ENCODE measurements at places on chromosomes 1 and 21.

GRCh38 chr1:92901126-92901525 is 60.1 kb downstream of the DIPK1A start:
- DNase-seq: no peak

GRCh38 chr1:117096951-117097408 is 24.6 kb downstream of the TRIM45 start:
- DNase-seq: no peak

DNA sequence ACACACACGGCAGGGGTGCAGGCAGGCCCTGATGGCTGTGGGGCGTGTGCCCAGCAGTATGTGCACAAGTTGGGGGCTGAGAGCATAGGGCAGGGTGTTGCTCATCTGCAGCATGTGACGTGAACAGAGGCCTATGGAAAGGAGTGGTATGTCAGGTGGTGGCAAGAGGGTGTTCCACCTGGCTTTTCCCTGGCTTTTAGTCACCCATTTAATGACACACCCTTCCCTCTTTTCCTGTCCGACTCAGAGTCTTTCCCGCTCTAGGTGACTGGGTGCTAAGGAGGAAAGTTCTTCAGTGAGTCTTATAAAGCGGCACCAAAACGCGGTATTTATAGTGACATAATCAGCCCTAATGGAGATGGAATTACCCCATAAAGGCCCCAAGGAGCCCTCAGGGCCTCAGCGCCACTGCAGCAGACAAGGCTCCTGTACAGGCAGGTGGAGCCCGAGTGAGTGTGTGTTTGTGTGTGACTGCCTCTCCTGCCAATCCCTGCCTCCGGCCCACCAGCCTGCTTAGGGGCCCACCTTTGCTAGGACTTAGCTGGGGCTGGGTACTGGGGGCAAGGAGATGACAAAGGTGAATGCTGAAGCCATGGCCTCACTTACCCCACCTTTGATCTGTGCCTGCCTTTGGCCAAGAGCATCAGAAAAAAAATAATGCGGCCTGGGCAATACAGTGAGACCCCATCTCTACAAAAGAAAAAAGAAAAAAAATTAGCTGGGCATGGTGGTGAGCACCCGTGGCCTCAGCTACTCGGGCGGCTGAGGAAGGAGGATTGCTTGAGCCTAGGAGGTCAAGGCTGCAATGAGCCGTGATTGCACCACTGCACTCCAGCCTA is 3.3 kb upstream of the EPHA2 start:
- no peak for DNase-seq

DNA sequence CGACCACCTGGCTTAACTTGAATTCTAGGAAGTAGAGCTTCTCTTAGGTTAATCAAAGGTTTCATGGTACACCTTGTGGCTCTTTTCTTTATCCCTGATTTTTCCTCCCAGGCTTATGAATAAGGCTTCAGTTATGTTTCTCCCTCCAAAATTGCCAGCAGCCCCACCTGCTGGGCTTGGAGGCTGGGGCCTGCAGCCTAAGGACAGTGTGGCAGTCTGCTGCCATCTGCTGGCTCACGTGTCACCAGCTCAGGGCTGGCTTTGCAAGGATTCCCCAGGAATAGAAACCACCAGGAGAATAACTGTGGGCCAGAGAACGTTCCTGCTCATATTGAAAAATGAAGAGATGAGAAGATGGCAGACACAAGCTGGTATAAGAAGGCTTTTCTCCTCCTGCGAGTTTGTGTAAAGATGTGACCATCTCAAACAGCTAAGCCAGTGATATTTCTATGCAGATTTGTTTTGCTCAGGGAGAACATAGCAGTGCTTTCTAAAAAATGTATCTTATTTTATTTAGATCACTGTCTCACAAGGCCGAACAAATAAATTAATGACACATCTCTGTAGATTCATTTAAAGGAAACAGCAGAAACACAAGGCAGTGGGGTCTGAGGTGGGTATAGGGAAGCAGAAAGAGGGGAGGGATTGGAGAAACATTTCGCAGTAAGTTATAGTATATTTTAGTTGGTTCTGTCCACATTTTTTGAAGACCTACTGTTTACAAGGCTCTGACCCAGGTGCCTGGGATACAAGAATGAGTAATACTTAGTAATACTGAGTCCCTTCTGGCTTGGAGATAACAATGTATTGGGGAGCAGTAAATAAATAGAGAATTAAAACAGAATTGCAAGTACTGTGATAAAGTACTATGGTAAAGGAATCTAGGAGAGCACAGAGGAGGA is 291.1 kb upstream of the SGIP1 start:
- peak; percentile 81 for DNase-seq

DNA sequence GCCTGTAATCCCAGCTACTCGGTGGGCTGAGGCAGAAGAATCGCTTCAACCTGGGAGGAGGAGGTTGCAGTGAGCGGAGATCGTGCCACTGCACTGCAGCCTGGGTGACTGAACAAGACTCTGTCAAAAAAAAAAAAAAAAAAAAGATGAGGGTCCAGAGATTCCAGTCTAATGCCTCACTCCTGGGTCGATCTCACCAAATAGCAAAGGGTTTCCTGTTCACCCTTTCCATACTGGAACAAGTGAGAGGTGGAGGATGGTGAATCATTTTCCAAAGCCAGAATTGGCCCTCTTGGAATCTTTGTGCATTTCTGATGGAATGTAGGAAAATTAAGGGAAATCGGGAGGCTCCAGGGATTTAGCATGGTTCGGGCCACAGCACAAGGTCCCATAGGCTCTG is 58.1 kb upstream of the ZNF648 start:
- no peak for DNase-seq

- DNase-seq: no peak
Measured at GRCh38 chr1:19401535-19401889, 83.8 kb downstream of the CAPZB start.

- DNase-seq: peak; percentile 14
Measured at GRCh38 chr21:32463367-32463766, 50.9 kb downstream of the EVA1C start.

DNA sequence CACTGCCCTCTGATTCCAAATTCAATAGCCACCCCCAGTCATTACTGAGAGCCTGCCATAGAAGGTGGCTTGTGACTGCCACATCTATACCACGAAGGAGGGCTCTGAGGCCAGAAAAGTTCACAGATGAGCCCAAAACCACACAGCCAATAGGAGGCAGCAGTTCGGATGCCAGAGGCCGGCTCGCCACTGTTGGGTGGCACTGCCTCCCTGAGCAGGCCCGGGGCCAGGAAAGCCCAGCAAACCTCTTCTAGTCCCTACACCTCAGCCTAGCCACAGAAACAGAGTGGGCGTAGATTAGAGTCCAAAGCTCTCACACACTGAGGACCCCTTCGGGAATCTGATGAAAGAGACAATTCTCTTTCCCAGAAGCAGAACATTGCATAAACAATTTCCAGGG is 5.9 kb upstream of the CAMK2N1 start:
- DNase-seq: no peak

- DNase-seq: no peak
Measured at GRCh38 chr1:221509575-221510355, 232.1 kb downstream of the DUSP10 start.

- no peak for DNase-seq
Measured at GRCh38 chr1:39310691-39311090, 106.2 kb downstream of the MACF1 start.

DNA sequence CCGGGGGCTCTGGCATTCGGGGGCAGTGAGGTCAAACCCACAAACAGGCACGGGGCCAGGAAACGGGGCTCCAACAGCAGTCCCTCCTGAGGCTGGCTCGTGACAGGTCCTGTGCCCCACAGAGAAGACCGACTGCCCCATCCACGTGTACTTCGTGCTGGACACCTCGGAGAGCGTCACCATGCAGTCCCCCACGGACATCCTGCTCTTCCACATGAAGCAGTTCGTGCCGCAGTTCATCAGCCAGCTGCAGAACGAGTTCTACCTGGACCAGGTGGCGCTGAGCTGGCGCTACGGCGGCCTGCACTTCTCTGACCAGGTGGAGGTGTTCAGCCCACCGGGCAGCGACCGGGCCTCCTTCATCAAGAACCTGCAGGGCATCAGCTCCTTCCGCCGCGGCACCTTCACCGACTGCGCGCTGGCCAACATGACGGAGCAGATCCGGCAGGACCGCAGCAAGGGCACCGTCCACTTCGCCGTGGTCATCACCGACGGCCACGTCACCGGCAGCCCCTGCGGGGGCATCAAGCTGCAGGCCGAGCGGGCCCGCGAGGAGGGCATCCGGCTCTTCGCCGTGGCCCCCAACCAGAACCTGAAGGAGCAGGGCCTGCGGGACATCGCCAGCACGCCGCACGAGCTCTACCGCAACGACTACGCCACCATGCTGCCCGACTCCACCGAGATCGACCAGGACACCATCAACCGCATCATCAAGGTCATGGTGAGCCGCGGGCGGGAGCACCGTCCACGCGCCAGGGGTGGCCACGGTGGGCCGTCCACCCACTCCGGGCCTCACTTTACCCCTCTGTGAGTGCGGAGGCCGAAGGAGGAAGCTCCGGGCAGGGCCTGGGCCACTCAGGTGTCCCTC is 14.2 kb downstream of the COL6A2 start:
- DNase-seq: no peak

GRCh38 chr1:109984190-109984455 is 442 bp upstream of the AHCYL1 start:
- peak; percentile 44 for DNase-seq

- peak; percentile 52 for DNase-seq
Measured at GRCh38 chr1:177082855-177083693, 81.4 kb downstream of the ASTN1 start.

GRCh38 chr21:42118901-42119300 is 47.8 kb downstream of the UMODL1 start:
- DNase-seq: no peak

GRCh38 chr1:107727866-107728265 is 237.1 kb downstream of the VAV3 start:
- no peak for DNase-seq

GRCh38 chr1:145983206-145983675 is 13.1 kb downstream of the TXNIP start:
- no peak for DNase-seq

DNA sequence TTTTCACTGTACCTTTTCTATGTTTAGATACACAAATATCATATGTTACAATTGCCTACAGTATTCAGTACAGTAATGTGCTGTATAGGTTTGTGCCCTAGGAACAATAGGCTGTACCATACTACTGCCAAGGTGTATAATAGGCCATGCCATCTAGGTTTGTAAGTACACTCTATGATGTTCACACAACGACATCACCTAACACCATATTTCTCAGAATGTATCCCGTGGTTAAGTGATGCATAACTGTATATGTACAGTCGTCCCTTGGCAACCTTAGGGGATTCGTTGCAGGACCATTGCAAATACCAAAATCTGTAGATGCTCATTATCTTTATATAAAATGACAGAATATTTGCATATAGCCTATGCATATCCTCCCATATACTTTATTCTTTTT is 5.8 kb upstream of the SSR2 start:
- no peak for DNase-seq

DNA sequence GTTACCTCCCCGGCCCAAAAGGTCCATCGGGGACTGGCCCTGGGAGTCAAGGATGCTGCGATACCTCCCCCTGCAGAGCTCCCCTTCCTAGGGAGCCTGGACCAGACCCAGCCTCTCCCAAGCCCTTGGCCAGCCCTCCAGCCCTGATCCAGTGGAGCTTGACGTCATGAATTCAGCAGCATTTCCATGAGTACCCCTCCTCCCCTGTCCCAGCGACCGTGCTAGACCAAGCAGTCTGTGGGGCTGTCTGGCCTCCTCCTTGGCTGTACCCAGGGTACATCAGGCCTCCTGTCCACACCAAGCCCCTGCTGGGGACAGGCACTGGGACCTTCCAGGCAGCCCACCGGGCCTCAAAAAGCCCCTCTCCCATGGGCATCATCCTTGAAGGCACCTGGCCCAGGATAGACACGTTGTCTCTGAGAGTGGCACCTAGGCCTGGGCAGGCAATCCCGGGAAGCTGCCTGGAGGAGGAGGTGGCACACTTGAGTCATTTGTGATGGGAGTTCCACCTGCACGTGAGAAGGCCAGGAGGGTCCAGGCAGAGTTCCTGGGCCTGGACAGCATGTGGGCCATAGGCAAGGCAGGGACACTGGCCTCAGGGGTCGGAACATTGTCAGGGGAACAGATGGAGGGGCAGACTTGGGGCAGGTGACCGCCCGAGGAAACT is 46.4 kb downstream of the WNT9A start:
- DNase-seq: no peak

GRCh38 chr1:108777839-108778238 is 31.4 kb downstream of the STXBP3 start:
- no peak for DNase-seq

- no peak for DNase-seq
Measured at GRCh38 chr1:181637998-181638397, 154.7 kb downstream of the CACNA1E start.

DNA sequence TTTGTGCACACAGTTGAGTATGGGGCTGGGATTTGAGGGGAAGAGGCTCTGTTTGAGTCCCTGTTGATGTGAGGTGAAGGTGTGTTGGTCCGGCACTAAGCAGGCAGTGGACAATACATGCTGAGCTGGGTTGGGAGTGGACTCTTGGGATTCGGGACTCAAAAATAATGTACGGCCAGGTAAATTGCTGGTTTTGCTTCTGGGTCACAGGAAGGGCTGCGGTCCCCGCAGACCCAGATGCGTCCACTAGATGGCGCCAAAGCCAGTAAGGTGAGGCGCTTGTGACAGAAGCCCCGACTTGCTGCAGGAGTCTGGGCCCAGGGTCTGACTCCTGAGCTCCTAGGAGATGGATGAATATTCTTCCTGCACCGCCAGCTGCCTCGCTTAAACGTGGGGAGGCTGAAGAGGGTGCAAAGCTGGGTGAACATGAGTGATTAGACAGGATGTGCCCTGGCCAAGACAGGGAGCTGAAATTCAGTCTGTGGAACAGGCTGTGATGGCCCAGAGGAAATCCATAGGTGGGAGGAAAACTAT is 61.4 kb downstream of the ACBD3 start:
- peak; percentile 79 for DNase-seq

- peak; percentile 87 for DNase-seq
Measured at GRCh38 chr1:65254320-65255034, 54.9 kb upstream of the DNAJC6 start.

GRCh38 chr1:48563021-48563420 is 91.0 kb upstream of the SPATA6 start:
- no peak for DNase-seq

- DNase-seq: no peak
Measured at GRCh38 chr1:226440512-226440911, 32.6 kb upstream of the PARP1 start.

DNA sequence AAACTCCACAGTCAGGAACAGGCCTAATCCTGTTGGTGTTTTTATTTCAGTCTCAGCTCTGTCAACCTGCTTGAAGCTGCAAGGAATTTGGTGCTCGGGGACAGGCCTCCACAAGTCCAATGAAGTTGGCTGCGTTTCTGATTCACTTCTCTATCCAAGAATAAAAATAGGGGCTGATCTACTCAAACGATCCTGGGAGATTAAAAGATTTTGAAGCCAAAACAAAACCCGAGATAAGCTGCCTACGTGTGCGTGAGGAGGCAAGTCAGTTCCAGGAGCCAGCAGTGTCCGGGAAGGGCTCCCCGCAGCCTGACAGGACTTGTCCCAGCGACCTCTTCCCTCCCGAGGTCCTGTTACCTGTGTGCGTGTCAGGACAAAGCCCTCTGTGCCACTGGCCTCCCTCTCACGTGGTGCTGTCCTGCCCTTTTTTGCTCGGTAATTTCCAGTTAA is 98.0 kb downstream of the ETS2 start:
- DNase-seq: no peak

GRCh38 chr1:147434921-147435320 is 106.4 kb upstream of the BCL9 start:
- DNase-seq: no peak

Data from AG08395 (cell line).